ENCODE measurements at places on chromosomes 7 and 10.
A peak's percentile ranks its signal among the peaks of the same experiment; 100 is the strongest.

DNA sequence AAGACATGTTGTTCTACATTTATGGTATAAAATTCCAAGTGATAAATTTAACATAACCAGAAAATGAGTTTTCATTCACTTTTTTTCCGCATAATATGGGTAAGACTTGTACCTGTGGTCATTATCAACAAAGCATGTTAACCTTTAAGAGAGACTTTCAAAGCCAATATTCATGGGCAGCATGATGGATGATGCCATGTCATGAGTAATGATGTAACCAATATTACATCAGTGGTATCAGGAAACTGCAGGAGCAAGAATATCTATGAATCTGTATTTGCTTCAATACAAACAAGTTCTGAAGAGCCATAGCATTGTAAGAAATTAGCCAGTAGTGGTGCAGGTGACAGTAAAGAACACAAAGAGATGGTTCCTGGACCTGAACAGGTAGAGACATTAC, 126.9 kb downstream of the C1GALT1 start:
- DNase-seq: no peak
- H3K27ac ChIP-seq: no peak overlapping the region
- peaks cover under 1% of the 10 kb centered on the region for H3K27me3 ChIP-seq

DNA sequence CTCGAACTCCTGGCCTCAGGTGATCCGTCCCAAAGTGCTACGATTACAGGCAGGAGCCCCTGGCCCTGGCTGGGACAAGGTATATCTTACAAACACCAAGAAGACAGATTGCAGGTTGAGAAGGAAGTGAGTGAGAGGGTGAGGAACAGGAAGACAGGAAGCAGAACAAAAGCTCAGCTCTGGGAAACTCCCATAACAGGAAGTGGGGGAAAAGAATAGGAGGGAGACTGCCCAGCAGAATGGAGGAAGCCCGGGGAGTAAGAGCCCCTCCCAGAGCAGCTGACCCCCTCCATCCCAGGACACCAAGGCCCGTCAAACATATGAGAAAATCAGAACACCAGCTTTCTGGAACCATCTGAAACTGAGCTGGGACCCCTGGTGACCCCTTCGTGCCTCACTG, 2.9 kb downstream of the TECPR1 start:
- DNase-seq: no peak
- H3K27me3 ChIP-seq: no peaks in the 10 kb centered on the region
- peak overlapping the region; percentile 100 for H3K27ac ChIP-seq
- peaks cover 46% of the 10 kb centered on the region for H3K36me3 ChIP-seq
- peaks cover 57% of the 10 kb centered on the region for H3K4me1 ChIP-seq

- H3K27ac ChIP-seq: no peak overlapping the region
- no peak for DNase-seq
- no peaks in the 10 kb centered on the region for H3K27me3 ChIP-seq
- H3K4me3 ChIP-seq: no peak overlapping the region
- peaks cover 53% of the 10 kb centered on the region for H3K36me3 ChIP-seq
- H3K4me1 ChIP-seq: peaks cover 9% of the 10 kb centered on the region
Observed at GRCh38 chr10:92005978-92006377, 82.4 kb downstream of the BTAF1 start.

- no peaks in the 10 kb centered on the region for H3K27me3 ChIP-seq
- no peak overlapping the region for H3K4me3 ChIP-seq
- DNase-seq: no peak
- H3K27ac ChIP-seq: no peak overlapping the region
Observed at GRCh38 chr7:84297616-84298015, 103.0 kb upstream of the SEMA3A start.

DNA sequence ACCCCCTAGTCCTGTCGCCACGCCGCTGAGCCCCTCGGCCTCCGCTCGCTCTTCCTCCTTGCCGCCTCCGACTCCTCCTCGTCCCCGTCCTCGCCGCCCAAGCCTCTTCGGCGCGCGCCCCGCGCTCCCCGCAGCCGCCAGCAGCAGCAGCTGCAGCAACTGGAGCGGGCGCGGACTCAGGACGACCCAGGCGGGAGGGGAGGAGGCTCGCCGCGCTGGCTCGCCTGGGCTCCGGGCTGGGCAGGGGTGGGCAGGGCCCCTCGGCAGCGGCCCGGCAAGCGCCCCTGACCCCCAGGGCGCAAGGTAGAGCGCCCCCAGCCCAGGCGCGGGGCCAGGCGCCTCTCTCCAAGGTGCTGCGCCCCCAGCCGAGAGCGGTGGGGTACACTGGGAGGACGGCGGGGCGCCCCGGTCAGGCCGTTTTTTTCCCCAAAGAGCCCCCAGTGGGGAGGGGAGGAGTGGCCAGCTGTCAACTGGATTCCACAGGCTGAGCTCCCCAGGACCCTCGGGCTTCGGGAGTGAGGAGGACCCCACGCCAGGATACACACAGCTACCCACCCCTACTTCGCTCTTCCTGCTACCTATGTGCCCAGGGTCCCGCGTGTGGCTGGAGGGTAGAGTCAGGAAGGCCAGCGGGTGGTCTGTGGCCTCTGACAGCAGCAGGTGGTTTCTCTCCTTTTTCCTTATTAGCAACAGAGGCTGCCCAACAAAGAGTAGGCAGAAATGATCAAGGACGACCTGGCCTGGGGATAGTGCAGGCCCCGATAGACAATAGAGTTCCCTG, 903 bp upstream of the KCNMA1 start:
- H3K36me3 ChIP-seq: no peaks in the 10 kb centered on the region
- H3K27me3 ChIP-seq: peaks cover 77% of the 10 kb centered on the region
- peak overlapping the region; percentile 49 for H3K27ac ChIP-seq

- no peak overlapping the region for H3K27ac ChIP-seq
- no peak overlapping the region for H3K4me3 ChIP-seq
- H3K36me3 ChIP-seq: peaks cover 12% of the 10 kb centered on the region
- H3K4me1 ChIP-seq: peaks cover 8% of the 10 kb centered on the region
- H3K27me3 ChIP-seq: peaks cover 35% of the 10 kb centered on the region
Observed at GRCh38 chr7:23207884-23208283, 26.0 kb downstream of the NUP42 start.

DNA sequence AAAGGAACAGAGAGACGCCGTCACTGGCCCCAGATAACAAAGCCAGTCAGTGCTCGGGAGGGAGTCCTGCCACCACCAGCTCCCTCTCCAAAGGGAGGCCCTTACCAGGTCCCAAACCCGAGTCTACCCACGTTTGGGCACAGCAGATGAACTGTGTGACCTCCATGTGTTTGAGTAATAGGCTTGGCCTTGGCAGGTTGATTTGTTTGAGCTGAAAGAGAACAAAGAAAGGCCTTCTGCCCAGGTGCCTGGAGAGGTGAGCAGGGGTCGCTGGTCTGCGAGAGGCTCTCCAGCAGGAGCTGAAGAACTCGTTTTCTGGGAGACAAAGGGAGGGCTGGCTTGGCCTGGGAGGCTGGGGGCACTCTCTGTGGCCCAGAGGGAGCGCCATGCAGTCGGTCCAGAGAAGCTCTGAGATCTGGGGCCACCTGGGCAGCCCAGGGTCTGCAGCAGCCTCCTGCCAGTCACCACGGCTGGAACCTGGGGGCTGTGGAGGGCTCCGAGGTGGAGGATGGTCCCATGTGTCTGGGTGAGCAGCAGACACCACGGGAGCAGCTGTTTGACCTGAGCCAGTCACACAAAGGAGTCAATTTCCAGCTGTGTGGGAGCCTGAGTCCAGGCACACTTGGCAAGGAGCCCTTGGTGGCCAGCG, 99.7 kb downstream of the PAXIP1 start:
- no peak for DNase-seq
- H3K4me1 ChIP-seq: peaks cover 6% of the 10 kb centered on the region
- peaks cover 4% of the 10 kb centered on the region for H3K27me3 ChIP-seq
- no peak overlapping the region for H3K27ac ChIP-seq
- no peaks in the 10 kb centered on the region for H3K36me3 ChIP-seq

GRCh38 chr10:77279207-77279606, 358.4 kb downstream of the KCNMA1 start:
- H3K4me1 ChIP-seq: peaks cover 2% of the 10 kb centered on the region
- no peak for DNase-seq
- no peak overlapping the region for H3K27ac ChIP-seq
- no peak overlapping the region for H3K4me3 ChIP-seq

DNA sequence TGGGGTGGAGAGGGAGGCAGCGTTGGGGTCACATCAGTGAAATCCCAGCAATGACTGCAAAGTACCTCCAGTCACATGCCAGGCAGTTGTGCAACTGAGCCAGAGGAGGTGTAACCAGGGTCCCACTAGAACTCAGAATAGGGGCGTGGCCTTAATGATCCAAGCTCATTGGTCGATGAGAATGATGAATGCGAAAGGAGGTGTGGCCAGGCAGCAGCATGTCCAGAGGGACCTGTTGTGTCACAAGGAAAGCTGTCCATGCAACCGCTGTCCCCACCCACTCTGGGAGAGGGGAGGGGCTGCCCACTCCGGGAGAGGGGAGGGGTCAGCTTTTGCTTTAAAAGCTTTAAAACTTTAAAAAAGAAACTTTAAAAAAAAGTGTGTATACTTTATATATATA, 25.3 kb upstream of the MTPAP start:
- no peak for DNase-seq
- H3K4me1 ChIP-seq: peaks cover 36% of the 10 kb centered on the region
- H3K27me3 ChIP-seq: peaks cover 29% of the 10 kb centered on the region
- no peak overlapping the region for H3K27ac ChIP-seq
- H3K36me3 ChIP-seq: no peaks in the 10 kb centered on the region

- H3K27ac ChIP-seq: no peak overlapping the region
- H3K27me3 ChIP-seq: no peaks in the 10 kb centered on the region
- no peak for DNase-seq
- no peaks in the 10 kb centered on the region for H3K4me1 ChIP-seq
Observed at GRCh38 chr7:32140210-32140939, 70.2 kb upstream of the PDE1C start.

GRCh38 chr7:38798552-38799267, 110.3 kb downstream of the VPS41 start:
- DNase-seq: no peak
- H3K27ac ChIP-seq: no peak overlapping the region

DNA sequence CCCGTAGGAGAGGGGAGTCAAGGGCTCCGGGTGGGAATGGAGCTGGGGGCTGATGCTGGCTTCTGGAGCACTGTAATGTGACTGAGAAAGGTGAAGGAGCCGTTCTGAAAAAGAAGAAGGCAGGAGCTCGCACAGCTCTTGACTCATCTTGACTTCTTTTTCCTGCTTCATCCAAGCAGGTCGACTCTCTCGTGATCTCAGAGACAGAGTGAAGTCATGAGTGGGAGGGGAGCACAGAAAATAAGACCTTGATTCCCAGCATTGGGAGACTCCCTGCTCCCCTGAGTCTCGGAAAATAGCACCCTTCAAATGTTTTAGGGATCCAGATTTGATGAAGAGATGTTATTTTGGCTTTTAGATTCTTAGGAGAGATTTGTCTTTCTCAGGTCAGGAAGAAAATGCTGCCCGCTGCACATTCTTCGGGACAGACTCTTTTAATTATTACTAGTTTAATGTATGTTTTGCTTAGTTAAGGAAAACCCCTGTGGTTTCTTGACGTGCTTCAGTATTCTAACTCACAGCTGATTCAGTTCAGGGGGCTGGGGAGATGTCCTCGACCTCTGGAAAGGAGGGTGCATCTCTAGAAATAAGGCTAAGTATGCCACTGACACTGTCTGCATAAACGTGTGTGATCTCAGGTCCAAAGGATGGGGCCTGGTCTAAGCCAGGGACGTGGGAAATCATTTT, 34.1 kb downstream of the EGFR start:
- H3K4me3 ChIP-seq: no peak overlapping the region
- no peaks in the 10 kb centered on the region for H3K4me1 ChIP-seq
- no peak for DNase-seq
- peaks cover 4% of the 10 kb centered on the region for H3K27me3 ChIP-seq
- no peak overlapping the region for H3K27ac ChIP-seq
- no peaks in the 10 kb centered on the region for H3K36me3 ChIP-seq

GRCh38 chr10:44383749-44384600, 922 bp downstream of the CXCL12 start:
- no peak for DNase-seq
- H3K27ac ChIP-seq: no peak overlapping the region
- H3K4me3 ChIP-seq: no peak overlapping the region
- H3K27me3 ChIP-seq: peaks cover 88% of the 10 kb centered on the region

GRCh38 chr10:88493691-88494483, 89.2 kb downstream of the RNLS start:
- peaks cover 25% of the 10 kb centered on the region for H3K4me1 ChIP-seq
- peaks cover 4% of the 10 kb centered on the region for H3K27me3 ChIP-seq

- H3K4me1 ChIP-seq: no peaks in the 10 kb centered on the region
- H3K36me3 ChIP-seq: peaks cover 57% of the 10 kb centered on the region
- no peak overlapping the region for H3K4me3 ChIP-seq
- DNase-seq: no peak
Observed at GRCh38 chr10:109875828-109876821, 47.2 kb downstream of the XPNPEP1 start.

DNA sequence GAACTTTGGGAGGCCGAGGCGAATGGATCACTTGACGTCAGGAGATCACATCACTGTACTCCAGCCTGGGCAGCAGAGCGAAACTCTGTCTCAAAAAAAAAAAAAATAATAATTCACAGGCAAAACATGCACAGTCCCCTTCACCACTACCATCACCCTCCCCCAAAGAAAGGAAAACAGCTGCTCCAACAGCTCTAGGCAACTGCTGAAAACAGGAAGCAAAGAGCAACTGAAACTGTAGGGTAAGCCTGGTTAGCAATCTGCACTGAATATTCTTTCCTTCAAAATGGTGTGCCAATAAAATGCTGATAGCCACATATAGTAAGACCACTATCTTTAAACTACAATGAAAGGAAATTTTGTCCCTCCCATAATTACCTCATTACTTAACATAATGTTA, 11.8 kb downstream of the NT5C2 start:
- H3K27me3 ChIP-seq: no peaks in the 10 kb centered on the region
- H3K4me3 ChIP-seq: no peak overlapping the region
- H3K4me1 ChIP-seq: peaks cover 42% of the 10 kb centered on the region

DNA sequence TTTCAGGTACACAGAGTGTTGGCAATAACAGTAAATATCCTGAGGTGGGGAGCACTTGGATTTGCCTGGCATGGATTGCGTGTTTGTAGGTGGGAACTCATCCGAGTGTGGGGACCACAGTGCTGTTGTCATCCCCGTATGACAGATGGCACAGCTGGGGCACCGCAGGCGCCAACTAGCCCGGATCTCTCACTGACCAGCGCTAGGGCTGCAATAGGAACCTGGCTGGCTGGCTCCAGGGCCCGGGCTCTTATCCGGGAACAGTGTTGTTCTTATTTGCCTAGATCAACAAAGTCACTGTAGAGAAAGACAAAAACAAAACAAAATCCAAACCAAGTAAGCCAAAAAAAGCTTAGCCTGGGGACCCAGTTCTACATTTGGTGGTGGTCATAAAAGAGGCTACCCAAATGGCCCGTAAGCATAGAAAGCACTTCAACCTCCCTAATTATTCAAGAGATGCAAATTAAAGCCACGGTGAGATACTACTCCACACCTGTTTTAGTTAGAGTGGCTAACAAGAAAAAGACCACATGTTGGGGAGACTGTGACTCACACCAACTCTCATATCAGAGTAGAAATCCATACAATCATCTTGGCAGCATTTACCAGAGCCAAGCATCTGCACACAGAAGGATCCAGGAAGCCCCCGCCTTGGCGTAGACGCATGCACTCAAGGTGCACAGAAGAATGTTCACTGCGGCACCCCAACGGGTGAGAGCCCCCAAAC, 27.2 kb upstream of the PFKFB3 start:
- DNase-seq: no peak
- no peak overlapping the region for H3K4me3 ChIP-seq
- H3K27ac ChIP-seq: peak overlapping the region; percentile 5

- no peaks in the 10 kb centered on the region for H3K36me3 ChIP-seq
- peak; percentile 42 for DNase-seq
- no peak overlapping the region for H3K4me3 ChIP-seq
- no peaks in the 10 kb centered on the region for H3K27me3 ChIP-seq
Observed at GRCh38 chr7:142866361-142867096, 11.7 kb downstream of the EPHB6 start.

- DNase-seq: no peak
- no peak overlapping the region for H3K4me3 ChIP-seq
- no peaks in the 10 kb centered on the region for H3K36me3 ChIP-seq
- peaks cover 10% of the 10 kb centered on the region for H3K4me1 ChIP-seq
Observed at GRCh38 chr10:85604136-85604725, 762.4 kb downstream of the GRID1 start.

Measured in activated naive CD4-positive, alpha-beta T cell treated with anti-CD3 and anti-CD28 coated beads, Interleukin-2, amount 10 ng/mL, durations not matched to agents 7 days and 5 days (primary cell).